ENCODE measurements at places on chromosomes 7 and 10. TPM values are rescaled to one million over a fixed set of nuclear protein-coding genes. Genes with fewer than 3 reads are reported as not detected.

DNA sequence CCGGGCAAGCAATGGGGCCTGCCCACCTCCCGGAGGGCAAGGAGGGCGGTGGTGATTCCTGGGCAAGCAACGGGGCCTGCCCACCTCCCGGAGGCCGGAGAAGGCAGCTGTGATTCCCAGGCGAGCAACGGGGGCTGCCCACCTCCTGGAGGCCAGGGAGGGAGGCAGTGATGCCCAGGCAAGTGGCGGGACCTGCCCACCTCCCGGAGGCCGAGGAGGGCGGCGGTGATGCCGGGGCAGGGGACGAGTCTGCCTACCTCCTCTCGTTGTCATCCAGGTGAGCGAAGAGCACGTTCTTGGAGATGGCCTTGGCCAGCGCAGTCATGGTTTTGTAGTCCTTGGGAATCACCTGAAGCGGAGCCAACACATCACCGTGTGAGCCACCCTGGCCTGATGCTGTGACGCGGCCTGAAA, 49.5 kb upstream of the DNAAF5 start:
- H3K36me3 ChIP-seq: no peaks in the 10 kb centered on the region
- no peaks in the 10 kb centered on the region for H3K4me1 ChIP-seq
- H3K4me3 ChIP-seq: no peak overlapping the region
- DNase-seq: no peak

DNA sequence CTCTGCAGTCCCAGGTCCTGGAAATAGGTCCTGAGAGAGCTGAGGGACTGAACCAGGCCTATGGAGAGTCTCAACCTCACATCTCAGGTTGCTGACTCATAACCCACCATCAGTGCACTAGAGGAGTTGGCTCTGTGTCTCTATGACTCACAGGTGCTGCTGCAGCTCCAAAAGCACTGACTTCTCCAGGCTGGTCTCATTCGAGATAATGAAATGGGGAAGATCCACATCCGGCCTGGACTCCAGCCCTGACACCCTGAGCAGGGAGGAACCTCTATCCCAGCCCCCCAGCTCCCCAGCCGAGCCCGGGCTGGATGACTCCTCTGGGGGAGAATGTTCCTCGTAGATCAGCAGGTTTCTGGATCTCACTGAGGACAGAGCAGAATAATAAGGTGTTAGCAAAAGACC, 35.5 kb upstream of the DGKI start:
- peaks cover 59% of the 10 kb centered on the region for H3K36me3 ChIP-seq
- H3K4me1 ChIP-seq: peaks cover 50% of the 10 kb centered on the region
- H3K27me3 ChIP-seq: no peaks in the 10 kb centered on the region
- DNase-seq: peak; percentile 85
- no peak overlapping the region for H3K4me3 ChIP-seq
- peak overlapping the region; percentile 59 for H3K27ac ChIP-seq

GRCh38 chr10:90089719-90090118, 388.3 kb downstream of the KIF20B start:
- no peak overlapping the region for H3K27ac ChIP-seq
- H3K36me3 ChIP-seq: no peaks in the 10 kb centered on the region
- no peak for DNase-seq
- H3K27me3 ChIP-seq: no peaks in the 10 kb centered on the region
- H3K4me1 ChIP-seq: no peaks in the 10 kb centered on the region

- no peak overlapping the region for H3K27ac ChIP-seq
- H3K36me3 ChIP-seq: no peaks in the 10 kb centered on the region
- no peaks in the 10 kb centered on the region for H3K27me3 ChIP-seq
These were observed 1227.8 kb upstream of the SORCS1 start for GRCh38 chr10:108392286-108392685.

- no peaks in the 10 kb centered on the region for H3K36me3 ChIP-seq
- DNase-seq: no peak
These were observed 14.1 kb downstream of the CXCL12 start for GRCh38 chr10:44370731-44371248.

Gene SERPINE1
- total RNA-seq: 25.6 TPM

DNA sequence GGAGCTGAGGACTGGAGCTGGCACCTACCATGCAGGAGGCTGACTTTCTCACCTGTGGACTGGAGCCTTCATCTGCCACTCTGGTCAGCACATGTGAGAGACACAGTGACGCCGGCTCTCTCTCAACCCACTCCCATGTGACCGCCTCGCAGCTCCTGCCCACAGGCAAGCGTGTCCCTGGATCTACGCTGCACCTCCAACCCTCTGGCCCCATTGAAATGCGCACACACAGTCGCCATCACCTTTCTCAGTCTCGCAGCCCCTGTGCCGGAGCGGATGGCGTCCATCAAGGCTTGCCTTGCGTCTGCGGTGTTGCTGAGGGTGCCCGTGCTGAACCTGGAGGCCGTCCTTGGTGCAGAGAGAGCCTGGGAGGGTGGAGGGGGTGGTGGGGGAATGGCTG, 242.2 kb upstream of the GRB10 start:
- H3K36me3 ChIP-seq: no peaks in the 10 kb centered on the region
- DNase-seq: peak; percentile 21
- H3K27ac ChIP-seq: no peak overlapping the region
- H3K27me3 ChIP-seq: no peaks in the 10 kb centered on the region

Gene AP3M1
- 38.8 TPM for total RNA-seq

DNA sequence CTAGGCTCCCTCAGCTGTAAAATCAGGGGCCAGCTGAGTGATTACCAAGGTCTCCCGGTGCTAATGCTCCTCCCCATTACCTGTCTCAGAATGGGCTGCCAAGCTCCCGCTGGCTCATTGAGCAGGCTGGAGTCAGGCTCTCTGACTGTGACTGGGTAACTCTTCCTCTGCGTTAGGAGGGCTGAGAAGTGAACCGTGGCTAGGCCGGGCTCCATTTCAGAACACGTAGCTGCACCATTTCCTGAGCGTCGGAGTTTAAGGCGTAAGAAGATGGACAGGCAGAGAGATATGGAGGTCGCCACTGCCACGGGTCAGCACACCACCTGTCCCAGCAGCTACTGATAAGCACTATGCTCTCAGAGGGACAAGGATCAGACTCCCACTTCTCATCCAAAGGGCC, 250.3 kb downstream of the TCERG1L start:
- no peak overlapping the region for H3K4me3 ChIP-seq
- no peak overlapping the region for H3K27ac ChIP-seq
- DNase-seq: peak; percentile 28

DNA sequence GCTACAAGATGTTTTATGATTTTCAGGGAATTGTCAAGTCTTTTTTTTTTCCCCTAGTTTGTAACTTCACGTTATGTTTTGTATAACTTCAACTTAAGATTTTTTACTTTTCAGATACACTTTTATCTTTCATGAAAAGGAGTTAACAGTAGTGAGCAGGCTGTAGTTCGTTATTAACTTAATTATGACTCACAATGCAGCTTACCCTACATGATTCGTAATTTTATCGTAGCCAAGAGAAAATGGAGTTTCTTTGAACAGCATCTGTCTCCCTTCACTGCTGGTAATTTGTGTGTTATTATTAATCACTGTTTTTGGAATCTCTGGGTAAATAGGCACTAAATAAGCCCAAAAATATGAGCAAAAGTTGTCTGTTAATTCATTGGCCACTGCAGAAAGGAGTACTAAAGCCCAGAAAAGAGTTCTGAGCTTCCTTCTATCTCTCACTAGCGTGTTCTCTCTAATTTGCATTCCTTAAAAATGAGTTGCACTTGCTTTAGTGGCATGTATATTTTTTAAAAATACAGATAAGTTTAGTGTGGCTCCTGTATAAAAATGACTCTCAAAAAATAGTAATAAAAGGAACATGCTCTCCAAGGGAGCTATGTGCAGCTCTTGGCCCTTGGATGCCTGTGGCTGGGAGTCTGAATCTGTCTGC, 36.1 kb downstream of the RALA start:
- H3K4me1 ChIP-seq: no peaks in the 10 kb centered on the region
- DNase-seq: no peak
- H3K27me3 ChIP-seq: no peaks in the 10 kb centered on the region
- H3K27ac ChIP-seq: no peak overlapping the region
- H3K36me3 ChIP-seq: peaks cover 38% of the 10 kb centered on the region
- H3K4me3 ChIP-seq: no peak overlapping the region

DNA sequence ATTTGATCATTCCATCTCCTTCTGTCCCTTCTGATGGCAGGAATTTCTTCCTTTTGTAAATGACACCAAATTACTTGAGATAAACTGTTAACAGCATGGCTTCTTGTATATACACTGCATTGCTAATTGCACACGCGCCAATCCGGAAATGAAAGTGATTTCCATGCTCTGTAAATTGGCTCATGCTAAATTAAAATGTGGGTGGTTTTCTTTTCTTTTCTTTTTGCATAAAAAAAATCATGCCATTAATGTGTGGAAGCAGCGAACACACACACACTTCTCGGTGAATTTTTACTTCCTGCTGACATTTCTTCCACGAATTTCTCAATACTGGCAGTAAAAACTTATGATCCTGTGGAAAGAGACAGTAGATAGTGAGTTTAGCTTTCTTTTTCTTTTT, 123.1 kb upstream of the CCDC6 start:
- no peaks in the 10 kb centered on the region for H3K36me3 ChIP-seq
- H3K27me3 ChIP-seq: peaks cover 6% of the 10 kb centered on the region
- H3K4me1 ChIP-seq: no peaks in the 10 kb centered on the region
- no peak overlapping the region for H3K27ac ChIP-seq
- no peak for DNase-seq

DNA sequence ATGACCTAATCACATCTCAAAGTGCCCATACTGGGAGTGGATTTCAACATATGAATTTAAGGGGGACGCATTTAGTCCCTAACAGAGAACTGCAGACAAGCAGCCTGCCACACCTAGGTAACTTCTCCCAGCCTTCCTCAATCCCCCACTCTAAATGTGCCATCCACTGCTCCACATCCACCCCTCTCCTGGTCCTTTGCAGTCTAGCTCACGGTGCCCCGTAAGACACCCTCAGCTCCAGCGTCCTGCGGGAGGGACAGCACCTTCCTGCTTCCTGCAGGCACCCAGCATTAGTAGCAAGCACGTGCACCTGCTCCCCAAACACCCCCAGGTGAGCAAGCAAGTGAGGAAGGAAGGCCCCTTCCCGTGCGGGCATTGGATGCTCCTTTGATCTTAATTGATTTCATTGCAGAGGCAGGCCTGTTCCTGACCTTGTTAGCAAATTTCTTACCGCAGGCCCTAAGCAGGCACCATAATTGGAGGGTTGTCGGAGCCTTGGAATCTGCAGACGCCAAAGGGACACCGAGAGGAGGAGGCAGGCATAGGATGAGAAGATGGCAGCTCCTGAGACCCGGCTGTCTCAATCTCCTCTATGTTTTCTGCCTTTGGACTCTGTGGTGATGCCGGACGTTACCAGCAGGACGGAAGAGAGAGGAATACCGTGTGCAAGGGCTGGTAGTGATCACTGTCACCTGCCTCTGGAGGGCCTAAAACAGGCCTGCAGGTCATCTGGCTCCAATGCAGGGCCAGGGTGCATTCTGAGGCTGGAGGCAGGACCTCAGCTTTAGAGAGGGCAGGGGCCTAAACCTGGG, 75.8 kb upstream of the CHST15 start:
- H3K27ac ChIP-seq: no peak overlapping the region
- H3K27me3 ChIP-seq: no peaks in the 10 kb centered on the region
- no peaks in the 10 kb centered on the region for H3K36me3 ChIP-seq
- no peak overlapping the region for H3K4me3 ChIP-seq
- H3K4me1 ChIP-seq: no peaks in the 10 kb centered on the region
- peak; percentile 26 for DNase-seq

- H3K27ac ChIP-seq: no peak overlapping the region
- no peak overlapping the region for H3K4me3 ChIP-seq
- H3K36me3 ChIP-seq: no peaks in the 10 kb centered on the region
- peaks cover 12% of the 10 kb centered on the region for H3K27me3 ChIP-seq
- DNase-seq: no peak
These were observed 2.8 kb upstream of the LRMDA start for GRCh38 chr10:75428434-75429158.

Gene WDFY4
- total RNA-seq: not detected

GRCh38 chr7:155306673-155307470, 9.2 kb downstream of the INSIG1 start:
- H3K27ac ChIP-seq: no peak overlapping the region
- H3K27me3 ChIP-seq: no peaks in the 10 kb centered on the region
- DNase-seq: no peak
- H3K4me1 ChIP-seq: no peaks in the 10 kb centered on the region
- no peak overlapping the region for H3K4me3 ChIP-seq

GRCh38 chr7:72098807-72099580, 313.1 kb downstream of the CALN1 start:
- no peaks in the 10 kb centered on the region for H3K4me1 ChIP-seq
- H3K36me3 ChIP-seq: no peaks in the 10 kb centered on the region
- DNase-seq: peak; percentile 70
- no peaks in the 10 kb centered on the region for H3K27me3 ChIP-seq
- H3K27ac ChIP-seq: peak overlapping the region; percentile 26

Gene CTBP2
- 63.2 TPM for total RNA-seq

DNA sequence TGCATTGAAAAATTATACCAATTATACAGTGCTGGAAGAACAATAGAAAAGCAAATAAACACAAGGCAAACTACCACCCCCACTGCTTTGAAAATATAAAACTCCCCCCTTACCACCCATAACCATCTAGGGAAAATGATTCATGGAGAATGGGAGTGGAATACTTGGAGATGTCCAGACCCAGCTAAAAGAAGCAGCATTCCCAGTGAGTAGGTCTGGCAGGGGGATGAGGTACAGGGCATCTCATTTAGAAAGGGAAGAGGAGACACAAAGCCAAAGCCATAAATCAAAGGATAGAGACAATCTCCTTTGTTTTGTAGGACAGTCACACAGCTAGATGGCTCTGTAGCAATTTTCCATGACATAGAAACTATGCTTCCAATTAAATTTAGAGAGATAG, 36.0 kb upstream of the DGKI start:
- H3K36me3 ChIP-seq: peaks cover 57% of the 10 kb centered on the region
- peak overlapping the region; percentile 59 for H3K27ac ChIP-seq
- DNase-seq: peak; percentile 48
- H3K4me1 ChIP-seq: peaks cover 50% of the 10 kb centered on the region
- no peaks in the 10 kb centered on the region for H3K27me3 ChIP-seq

DNA sequence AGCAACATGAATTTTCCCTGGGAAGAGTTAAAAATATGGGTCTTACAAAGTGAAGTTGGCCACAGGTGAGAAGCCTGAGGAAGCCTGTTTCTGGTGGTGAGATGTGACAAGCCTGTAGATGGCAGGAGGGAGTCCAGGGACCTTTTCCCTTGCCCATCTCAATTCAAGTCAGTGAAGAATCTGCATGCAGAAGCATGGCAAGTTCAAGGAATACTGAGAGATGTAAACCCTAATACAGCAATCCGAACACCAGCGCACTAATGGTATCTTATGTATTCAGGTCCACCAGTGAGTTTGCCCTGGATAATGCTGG, 73.6 kb downstream of the RHOBTB1 start:
- DNase-seq: no peak
- H3K36me3 ChIP-seq: peaks cover 4% of the 10 kb centered on the region
- peaks cover 11% of the 10 kb centered on the region for H3K4me1 ChIP-seq

Measured in SJSA1 (cell line).